ENCODE measurements at places on chromosomes 5 and 9. TPM values are rescaled to one million over a fixed set of nuclear protein-coding genes. Genes with fewer than 3 reads are reported as not detected.

GRCh38 chr9:77659926-77660325, 11.8 kb upstream of the GNA14 start:
- DNase-seq, result no peak

PCDHA10 gene
- polyA plus RNA-seq, result 0.10 TPM

TRAF1 gene
- polyA plus RNA-seq, result 9.7 TPM

GRCh38 chr9:94210616-94211603, 48.2 kb upstream of the ZNF169 start:
- no peak for DNase-seq

DNA sequence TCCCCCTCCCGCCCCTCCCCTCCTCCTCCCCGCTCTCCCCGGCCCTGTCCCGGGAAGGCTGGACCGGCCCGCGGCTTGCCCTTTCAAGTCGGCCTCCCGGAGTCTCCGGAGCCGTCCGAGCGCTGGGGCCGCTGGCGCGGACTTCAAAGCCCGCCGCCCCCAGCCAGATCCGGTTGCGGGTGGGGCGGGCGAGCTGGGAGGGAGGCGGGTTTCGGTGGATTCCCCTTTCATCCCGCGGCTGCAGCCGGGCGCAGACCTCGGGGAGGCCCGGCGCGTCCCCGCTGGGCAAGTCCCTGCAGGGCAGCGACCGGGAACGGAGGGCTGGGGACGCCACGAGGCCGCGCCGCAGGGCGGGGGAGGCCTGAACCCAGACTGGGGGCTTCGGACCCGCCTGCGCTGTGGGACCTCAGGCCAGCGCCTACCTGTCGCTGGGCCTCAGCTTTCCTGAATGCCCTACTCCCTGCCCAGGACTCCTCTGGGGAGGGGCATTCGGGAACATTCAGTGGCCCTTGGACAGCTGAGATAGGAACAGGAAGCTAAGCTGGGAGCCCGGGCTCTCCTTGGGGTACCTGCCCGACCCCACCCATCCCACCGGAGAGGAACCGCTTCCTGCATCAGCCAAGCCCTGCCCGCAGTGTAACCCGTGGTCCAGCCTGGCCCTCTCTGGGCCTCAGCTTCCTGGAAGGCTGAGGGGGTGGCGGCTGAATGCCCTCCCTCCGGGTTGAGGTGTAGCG, 23.4 kb downstream of the C9orf50 start:
- DNase-seq, result no peak

DNA sequence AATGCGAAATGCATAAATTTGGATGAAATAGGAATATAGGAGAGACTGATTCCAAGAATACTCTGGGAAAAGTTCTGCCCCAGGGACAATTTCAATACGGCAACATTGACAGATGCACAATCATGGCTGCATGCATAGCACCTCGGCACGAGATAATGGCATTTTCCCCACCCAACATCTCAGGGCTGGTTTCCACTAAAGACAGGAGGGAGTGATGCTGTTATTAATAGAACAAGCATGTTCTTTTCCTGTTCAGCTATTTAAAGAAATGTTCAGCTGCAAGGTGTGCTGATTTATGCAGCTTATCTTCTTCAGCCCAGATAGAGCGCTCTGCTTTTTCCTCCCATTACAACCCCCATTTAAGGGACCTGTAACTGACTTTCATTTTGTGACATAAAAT, 740.2 kb downstream of the TLR4 start:
- DNase-seq, result no peak

GRCh38 chr9:99445920-99446319, 223.8 kb downstream of the SEC61B start:
- no peak for DNase-seq

PCA3 gene
- 0.41 TPM for polyA plus RNA-seq
